ENCODE measurements at places on chromosomes 3 and 15.
A peak's percentile ranks its signal among the peaks of the same experiment; 100 is the strongest.

DNA sequence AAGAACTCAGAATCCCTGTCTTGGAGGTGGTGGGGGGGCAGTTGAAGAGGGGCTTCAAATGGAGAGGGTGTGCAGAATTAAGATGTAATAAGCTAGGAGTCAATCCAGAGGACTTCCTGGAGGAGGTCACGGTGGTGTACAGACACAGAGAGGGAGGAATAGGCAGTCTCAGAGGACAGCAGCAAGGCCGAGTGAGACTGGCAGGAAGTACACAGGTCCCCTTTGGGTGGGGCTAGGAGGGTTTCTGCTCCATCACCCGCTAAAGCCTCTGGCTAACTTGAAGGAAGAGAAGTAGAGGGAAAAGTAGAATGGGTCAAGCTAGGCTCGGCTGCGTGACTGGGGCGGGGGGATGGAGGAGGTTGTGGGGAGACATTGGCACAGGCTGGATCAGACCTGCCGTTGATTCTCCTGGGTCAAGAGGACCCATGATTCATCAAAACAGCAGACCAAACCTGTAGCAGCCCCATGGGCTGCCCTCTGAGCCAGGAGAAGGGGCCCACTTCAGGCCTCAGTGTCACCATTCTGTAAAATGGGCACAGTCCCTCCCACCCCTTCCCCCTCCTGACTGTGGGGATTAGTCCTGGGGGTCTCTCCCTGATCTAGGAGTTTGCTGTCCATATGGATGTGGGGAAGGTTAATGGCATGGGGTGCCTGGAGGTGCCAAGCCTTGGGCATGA, 16.9 kb downstream of the CSPG4 start:
- no peak overlapping the region for H3K27ac ChIP-seq
- H3K4me3 ChIP-seq = no peak overlapping the region
- H3K36me3 ChIP-seq = no peaks in the 10 kb centered on the region

- peaks cover 4% of the 10 kb centered on the region for H3K4me1 ChIP-seq
- no peak for DNase-seq
- no peaks in the 10 kb centered on the region for H3K27me3 ChIP-seq
- no peak overlapping the region for H3K4me3 ChIP-seq
Measured at GRCh38 chr3:113783463-113783862, 36.6 kb downstream of the ATP6V1A start.

DNA sequence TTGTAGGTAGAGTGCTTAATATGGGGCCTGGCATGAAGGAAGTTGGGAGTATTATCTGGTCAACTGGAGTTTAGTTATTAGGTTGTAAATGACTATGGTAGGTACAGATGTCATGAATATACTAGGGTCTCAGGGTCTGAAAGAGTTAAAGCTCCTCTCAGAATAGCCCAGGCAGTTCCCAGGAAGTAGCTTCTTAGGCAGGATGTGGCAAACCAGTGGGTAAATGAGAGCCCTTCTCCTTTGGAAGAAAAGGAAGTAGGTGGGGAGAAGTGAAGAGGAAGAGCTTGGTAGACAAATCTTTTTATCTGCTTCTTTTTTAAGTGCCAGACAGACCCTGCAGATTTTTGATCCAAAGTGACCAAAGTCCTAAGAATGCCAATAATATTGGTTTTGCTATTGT, 24.5 kb downstream of the MAP2K1 start:
- no peaks in the 10 kb centered on the region for H3K36me3 ChIP-seq
- no peak overlapping the region for H3K4me3 ChIP-seq
- no peak overlapping the region for H3K27ac ChIP-seq
- peaks cover 37% of the 10 kb centered on the region for H3K4me1 ChIP-seq
- no peak for DNase-seq
- no peaks in the 10 kb centered on the region for H3K27me3 ChIP-seq

DNA sequence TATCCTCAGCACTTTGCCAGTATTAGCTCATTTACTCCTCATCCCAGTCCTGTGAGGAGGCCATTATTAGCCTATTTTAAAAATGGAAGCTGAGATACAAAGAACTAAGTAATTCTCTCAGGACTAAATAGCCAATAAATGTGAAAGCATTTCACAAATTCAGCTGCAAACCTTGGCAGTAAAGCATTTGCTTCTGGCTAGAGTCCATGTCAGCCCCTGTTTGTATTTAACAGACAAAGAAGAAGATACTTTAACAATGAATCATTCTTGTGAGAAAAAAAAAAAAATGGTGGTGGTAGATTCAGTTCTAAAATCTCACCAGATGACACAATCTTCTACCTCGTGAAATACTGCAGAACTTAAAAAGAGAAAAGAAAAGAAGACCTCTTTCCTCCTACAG, 85.0 kb upstream of the CNTN6 start:
- no peak overlapping the region for H3K27ac ChIP-seq
- no peak for DNase-seq
- no peaks in the 10 kb centered on the region for H3K4me1 ChIP-seq
- no peaks in the 10 kb centered on the region for H3K36me3 ChIP-seq

- H3K27ac ChIP-seq = no peak overlapping the region
- H3K4me3 ChIP-seq = no peak overlapping the region
- DNase-seq = no peak
- H3K36me3 ChIP-seq = no peaks in the 10 kb centered on the region
Measured at GRCh38 chr3:69890084-69890483, 109.4 kb upstream of the SAMMSON start.

DNA sequence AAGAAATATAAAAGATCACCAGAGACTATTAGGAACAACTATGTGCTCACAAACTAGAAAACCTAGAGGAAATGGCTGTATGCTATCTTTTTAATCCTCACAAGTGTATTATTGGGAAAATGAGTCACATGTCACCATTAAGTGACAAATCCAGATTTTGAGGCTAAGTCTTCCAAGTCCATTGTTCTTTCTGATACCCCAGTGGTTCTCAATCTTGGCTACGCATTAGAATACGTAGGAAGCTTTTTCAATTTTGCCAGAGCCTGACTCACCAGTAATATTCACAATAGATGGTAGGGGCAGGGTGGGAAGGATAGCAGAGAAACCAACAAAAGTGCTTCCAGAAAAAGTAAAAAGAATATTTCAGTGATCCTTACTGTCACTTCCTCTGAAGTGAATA, 117.0 kb downstream of the FILIP1L start:
- peaks cover 20% of the 10 kb centered on the region for H3K4me1 ChIP-seq
- H3K27me3 ChIP-seq = no peaks in the 10 kb centered on the region
- H3K36me3 ChIP-seq = no peaks in the 10 kb centered on the region

DNA sequence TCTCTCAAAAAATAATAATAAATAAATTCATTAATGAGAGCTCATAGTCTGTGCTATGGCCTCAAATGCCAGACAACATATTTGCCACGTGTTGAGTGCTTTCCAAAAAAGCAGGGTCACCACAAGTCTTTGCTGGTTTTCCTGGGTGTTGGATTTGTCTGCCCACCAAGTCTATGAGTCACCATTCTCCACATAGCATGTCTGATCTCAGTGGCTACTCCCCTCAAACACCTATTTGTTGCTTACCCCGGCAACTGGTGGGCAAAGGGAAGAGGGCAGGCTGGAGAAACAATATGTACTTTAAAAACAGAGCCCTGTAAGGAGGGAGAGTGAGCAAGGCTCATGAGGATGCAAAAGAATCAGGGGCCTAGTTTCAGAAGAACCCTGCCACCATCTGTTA, 120.0 kb upstream of the ARRDC4 start:
- DNase-seq = no peak
- no peaks in the 10 kb centered on the region for H3K4me1 ChIP-seq
- H3K4me3 ChIP-seq = no peak overlapping the region
- H3K27ac ChIP-seq = no peak overlapping the region
- no peaks in the 10 kb centered on the region for H3K27me3 ChIP-seq
- H3K36me3 ChIP-seq = no peaks in the 10 kb centered on the region

- no peak for DNase-seq
- no peak overlapping the region for H3K4me3 ChIP-seq
- H3K27me3 ChIP-seq = no peaks in the 10 kb centered on the region
- H3K4me1 ChIP-seq = peaks cover 12% of the 10 kb centered on the region
Measured at GRCh38 chr3:31724651-31725050, 191.9 kb downstream of the STT3B start.

GRCh38 chr3:174986685-174987084, 127.6 kb downstream of the NAALADL2 start:
- no peaks in the 10 kb centered on the region for H3K36me3 ChIP-seq
- H3K4me1 ChIP-seq = no peaks in the 10 kb centered on the region
- H3K27me3 ChIP-seq = no peaks in the 10 kb centered on the region
- no peak for DNase-seq
- H3K27ac ChIP-seq = no peak overlapping the region

DNA sequence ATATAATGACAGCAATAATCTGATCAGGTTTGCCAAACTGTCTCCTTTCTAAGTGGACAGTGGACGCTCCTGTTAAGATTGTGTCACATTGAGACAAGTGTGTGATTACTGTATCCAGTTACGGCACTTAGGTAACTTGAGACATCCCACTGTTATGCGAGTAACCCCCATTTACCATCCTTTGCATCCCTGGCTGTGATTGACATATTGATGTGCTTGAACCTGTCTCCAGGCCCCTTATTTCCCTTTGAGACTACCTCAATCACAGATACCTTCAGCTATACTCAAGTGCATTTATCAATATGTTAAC, 785.2 kb downstream of the NR2F2 start:
- H3K4me3 ChIP-seq = no peak overlapping the region
- no peak overlapping the region for H3K27ac ChIP-seq
- DNase-seq = no peak
- H3K27me3 ChIP-seq = no peaks in the 10 kb centered on the region

DNA sequence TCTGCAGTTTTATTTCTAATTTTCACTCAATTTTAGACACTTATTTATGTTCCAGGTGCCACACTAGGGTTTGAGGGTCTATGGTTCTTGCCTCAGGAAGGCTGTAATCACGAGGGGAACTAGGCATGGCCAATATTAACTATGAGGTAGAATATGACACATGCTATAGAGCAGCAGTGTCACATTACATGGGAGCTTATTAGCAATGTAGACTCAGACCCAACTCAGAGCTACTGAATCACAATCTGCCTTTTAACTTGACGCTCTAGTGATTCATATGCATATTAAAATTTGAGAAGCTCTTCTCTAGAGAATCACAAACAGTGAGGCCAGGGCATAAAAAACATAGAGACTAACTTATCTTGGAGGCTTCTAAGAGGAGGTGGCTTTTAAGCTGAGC, 32.8 kb upstream of the MRPL3 start:
- no peaks in the 10 kb centered on the region for H3K27me3 ChIP-seq
- no peaks in the 10 kb centered on the region for H3K36me3 ChIP-seq
- no peaks in the 10 kb centered on the region for H3K4me1 ChIP-seq

- no peaks in the 10 kb centered on the region for H3K4me1 ChIP-seq
- no peaks in the 10 kb centered on the region for H3K27me3 ChIP-seq
- DNase-seq = no peak
- H3K36me3 ChIP-seq = no peaks in the 10 kb centered on the region
- no peak overlapping the region for H3K27ac ChIP-seq
- H3K4me3 ChIP-seq = no peak overlapping the region
Measured at GRCh38 chr3:175651716-175652115, 792.6 kb downstream of the NAALADL2 start.

DNA sequence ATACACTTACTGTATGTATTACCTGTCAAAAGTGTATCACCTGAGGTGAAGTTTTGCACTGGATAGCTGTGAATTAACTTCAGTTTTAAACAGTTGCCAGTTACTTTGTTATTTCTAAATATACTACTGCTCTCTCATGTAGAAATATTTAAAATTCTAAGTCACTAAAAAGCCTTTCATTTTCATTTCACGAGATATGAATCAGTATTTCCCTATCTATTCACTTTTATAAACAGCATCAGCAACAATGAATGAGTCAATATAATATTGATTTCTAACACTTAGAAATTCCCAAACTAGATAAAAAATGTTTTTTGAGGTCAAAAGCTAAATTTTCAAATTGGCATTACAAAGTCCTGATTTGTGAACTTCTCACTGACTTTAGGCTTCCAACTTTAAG, 32.6 kb downstream of the UBE3A start:
- H3K36me3 ChIP-seq = peaks cover 37% of the 10 kb centered on the region
- no peak overlapping the region for H3K4me3 ChIP-seq
- H3K27ac ChIP-seq = no peak overlapping the region
- H3K27me3 ChIP-seq = no peaks in the 10 kb centered on the region
- peaks cover 4% of the 10 kb centered on the region for H3K4me1 ChIP-seq

GRCh38 chr3:139202226-139202958, 141.4 kb upstream of the MRPS22 start:
- no peak overlapping the region for H3K4me3 ChIP-seq
- no peaks in the 10 kb centered on the region for H3K27me3 ChIP-seq
- H3K4me1 ChIP-seq = no peaks in the 10 kb centered on the region
- H3K27ac ChIP-seq = no peak overlapping the region
- DNase-seq = peak; percentile 46
- H3K36me3 ChIP-seq = no peaks in the 10 kb centered on the region

DNA sequence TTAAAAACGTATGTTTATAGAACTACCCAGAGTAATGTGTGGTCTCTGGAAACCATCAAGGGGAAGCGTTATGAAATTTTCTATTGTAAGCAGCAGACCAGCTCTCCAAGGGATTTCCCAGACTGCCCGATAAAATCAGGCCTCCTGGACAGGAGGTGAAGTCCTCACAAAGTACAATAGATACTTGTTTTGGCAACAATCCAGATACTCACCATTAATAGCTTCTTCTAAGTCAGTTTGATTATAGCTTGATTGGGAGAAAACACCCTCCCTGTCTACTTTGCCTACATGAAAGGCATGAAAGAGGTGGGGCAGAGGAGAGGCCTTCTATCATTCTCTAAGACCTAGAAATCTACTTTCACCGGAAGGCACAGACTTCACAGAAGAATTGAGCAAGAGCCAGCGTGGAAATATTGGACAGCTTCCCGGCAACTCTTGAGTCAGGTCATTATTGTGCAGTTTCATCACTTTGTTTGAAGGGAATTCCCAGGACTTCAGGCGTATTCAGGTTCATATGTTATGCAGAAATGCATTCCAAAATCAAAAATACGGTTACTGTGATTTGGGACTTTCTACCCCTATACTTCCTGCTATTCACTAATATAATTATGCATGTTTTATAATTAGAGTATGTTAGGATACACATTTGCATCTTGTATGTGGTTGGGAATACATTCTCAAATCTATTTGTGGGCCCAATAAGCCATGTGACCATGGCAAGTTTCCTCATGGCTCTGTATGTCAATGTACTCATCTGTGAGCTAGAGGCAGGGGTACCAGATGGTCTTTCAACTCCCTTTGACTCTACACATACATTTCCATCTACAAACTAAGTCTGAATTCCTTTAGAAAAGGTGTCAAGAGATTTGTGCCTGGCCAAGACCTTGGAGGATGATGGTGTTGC, 103.5 kb downstream of the CD47 start:
- peak; percentile 46 for DNase-seq
- H3K27me3 ChIP-seq = no peaks in the 10 kb centered on the region
- no peak overlapping the region for H3K27ac ChIP-seq
- H3K4me1 ChIP-seq = no peaks in the 10 kb centered on the region

GRCh38 chr15:61518191-61518950, 289.3 kb upstream of the RORA start:
- no peaks in the 10 kb centered on the region for H3K36me3 ChIP-seq
- H3K4me3 ChIP-seq = no peak overlapping the region
- DNase-seq = no peak
- H3K4me1 ChIP-seq = no peaks in the 10 kb centered on the region
- H3K27ac ChIP-seq = no peak overlapping the region
- H3K27me3 ChIP-seq = no peaks in the 10 kb centered on the region
